ENCODE measurements at places on chromosomes 7 and 10.

GRCh38 chr10:70866424-70866823 lies 21.9 kb downstream of the PCBD1 start:
- no peak for DNase-seq

- no peak for DNase-seq
Measured at GRCh38 chr7:92695308-92696261, 105.4 kb upstream of the FAM133B start.

- no peak for DNase-seq
Measured at GRCh38 chr7:27128034-27128433, 2.5 kb downstream of the HOXA4 start.

DNA sequence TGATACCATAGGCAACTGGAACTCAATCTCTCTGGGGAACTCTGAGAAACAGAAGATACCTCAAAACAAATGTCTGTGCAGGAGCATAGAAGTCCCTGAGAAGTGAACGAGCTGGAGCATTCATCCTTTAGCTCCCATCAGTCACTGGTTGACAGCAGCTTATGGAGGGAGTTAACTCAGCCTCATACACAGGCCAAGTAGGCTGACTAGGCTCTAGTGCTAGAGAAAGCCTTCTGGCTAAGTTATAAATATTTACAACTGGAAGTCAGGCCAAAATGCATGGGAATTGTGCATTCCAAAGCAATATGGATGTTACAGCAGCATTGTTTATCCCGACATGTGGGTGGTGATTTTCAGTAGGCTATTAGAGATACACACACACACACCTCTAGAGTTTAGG lies 66.5 kb downstream of the ANK3 start:
- no peak for DNase-seq

DNA sequence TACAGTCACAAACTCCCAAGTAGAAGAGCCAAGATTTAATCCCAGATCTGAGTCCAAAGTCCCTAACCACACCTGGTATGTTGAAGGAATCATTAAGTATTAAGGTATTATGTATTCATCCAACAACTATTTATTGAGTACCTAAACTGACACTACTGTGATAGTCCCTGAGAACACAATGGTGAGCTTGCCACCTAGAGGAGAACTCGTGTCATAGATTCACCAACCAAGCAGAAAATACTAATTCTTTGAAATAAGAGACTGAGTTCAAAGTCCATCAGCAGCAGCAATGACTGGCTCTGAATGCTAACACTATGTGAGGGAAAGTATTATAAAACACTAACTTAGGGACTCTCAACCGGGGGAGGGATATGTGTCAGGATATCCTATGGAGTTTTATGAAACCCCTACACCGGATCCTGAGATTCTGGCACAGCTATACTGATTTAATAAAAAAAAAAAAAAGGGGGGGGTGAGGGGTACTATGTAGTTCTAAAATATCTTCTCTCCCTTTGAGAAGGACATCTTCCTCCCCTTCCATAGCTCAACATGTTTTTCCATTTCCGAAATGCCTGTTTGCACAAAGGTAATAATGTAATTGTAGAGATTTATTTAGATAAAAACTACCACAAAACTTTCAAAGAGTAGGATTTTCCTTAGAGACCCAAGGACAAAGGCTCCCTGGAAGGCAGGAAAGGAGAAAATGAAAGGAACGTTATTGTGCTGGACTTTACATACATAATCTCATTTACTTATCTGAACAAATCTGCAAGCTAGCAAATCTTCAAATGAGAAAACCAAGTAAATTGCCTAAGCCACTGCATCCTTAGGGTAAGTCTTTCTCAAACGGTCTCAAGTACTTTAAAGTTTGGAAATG lies 1.6 kb downstream of the NCOA4 start:
- DNase-seq: peak; percentile 39

GRCh38 chr7:111330235-111330523 lies 232.1 kb downstream of the IMMP2L start:
- no peak for DNase-seq

DNA sequence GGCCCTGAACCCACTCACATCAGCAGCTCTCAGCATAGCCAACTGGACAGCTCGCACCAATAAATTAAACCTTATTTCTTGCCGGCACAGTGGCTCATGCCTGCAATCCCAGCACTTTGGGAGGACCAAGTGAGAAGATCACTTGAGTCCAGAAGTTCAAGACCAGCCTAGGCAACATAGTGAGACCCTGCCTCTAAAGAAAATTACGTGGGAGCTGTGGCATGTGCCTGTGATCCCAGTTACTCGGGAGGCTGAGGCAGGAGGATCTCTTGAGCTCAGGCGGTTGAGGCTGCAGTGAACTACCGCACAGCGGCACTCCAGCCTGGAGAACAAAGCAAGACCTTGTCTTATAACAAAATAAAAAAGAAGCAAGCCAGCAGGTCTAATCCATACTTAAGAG lies 75.7 kb downstream of the SEPTIN14 start:
- DNase-seq: no peak

DNA sequence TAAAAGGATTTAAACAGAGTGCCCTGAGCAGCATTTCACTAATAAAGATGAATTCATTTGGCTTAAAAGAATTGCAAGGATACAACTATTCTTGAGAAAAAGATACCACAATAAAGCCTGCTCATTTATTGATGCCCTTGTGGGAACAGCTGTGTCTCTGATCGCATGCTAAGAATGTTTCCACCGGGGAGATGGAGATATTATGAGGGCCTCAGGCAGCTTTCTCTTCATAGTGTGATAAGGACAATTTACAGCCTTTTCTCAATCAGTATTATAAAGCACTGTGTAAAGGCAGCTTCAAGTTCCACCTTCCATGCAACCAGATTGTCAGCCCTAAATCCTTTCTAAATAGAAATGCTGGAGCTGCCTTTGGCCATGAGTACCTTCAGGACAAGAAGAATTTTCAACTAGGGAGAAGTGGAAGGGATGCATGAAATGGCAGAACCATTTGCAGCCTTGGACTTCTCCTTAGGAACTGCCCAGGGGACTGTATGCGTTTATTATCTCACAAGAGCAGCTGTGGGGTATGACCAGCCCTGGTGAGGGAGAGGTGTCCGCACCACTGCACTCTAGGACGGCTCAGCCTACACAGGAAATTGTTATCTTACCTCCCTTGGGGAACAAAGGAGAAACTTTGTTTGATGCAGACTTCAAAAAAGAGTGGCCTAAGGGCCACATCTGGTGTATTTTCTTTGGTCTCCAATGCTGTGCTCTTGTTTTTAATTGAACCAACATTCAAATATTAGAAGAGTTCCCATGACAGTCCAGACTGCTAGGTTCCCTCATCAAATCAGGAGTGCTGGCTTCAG lies 116.9 kb upstream of the PCGF5 start:
- DNase-seq: no peak

DNA sequence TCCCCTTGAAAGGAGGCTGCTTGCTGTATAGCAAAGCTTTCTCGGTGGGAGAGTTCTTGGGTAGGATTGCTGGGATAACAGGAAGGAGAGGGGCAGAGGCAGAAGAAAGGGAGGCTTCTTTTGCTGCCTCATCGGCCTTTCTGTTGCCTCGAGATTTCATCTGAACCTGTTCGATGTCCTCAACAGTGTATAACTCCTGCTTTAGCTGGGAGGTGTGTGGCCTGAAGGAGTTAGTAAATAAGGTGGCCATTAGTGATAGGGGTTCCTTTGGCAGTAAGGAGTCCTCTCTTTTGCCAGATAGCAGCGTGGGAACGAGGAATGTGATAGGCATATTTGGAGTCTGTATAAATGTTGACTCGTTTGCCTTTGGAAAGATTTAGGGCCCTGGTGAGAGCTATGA lies 20.0 kb downstream of the SCIN start:
- no peak for DNase-seq

DNA sequence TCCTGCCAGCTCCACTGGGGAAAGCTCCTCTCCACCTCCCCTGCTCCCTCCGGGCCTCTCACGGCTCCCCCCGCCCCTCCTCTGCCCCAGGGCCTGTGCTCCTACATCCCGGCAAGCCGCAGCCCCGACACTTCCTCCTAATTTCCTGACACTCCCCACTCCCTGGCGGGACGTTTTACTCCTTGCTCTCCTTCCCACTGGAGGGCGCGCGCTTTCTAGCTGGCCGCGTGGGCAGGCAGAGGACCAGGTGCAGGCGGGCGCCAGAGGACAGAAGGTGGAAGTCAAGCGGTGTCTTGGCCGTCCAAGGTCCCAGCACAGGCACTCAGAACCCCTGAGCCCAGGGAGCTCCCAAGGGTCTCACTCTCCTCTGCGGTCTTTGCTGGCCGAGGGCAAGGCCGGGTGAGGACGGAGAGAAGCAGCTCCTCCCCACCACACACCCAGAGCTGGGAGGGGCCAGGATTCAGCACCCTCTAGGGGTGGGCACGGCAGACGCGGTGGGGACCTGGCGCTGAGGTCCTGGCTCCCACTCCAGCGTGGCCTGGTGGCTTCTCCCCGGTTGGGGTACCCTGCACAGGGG lies 19.1 kb downstream of the ADAM8 start:
- DNase-seq: no peak

GRCh38 chr10:12741360-12741804 lies 260.1 kb downstream of the CCDC3 start:
- no peak for DNase-seq

DNA sequence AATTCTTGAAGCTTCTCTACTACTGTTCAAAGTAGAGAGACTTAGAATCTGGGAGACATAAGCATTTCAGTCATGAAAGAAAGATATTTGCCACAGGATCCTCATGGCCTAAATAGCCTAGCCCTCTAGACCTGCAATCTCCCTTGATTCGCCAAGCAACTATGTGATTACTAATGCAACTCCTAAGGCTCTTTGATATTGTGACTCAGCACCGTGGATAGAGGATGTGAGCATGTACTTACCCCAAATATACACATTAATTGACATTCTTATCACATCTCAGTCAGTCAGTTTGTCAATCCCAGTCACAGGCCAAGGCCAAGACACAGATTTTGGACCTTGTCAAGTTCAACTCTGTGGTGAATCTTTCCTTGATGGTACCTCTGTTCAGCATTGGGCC lies 42.6 kb downstream of the GPR37 start:
- peak; percentile 68 for DNase-seq

DNA sequence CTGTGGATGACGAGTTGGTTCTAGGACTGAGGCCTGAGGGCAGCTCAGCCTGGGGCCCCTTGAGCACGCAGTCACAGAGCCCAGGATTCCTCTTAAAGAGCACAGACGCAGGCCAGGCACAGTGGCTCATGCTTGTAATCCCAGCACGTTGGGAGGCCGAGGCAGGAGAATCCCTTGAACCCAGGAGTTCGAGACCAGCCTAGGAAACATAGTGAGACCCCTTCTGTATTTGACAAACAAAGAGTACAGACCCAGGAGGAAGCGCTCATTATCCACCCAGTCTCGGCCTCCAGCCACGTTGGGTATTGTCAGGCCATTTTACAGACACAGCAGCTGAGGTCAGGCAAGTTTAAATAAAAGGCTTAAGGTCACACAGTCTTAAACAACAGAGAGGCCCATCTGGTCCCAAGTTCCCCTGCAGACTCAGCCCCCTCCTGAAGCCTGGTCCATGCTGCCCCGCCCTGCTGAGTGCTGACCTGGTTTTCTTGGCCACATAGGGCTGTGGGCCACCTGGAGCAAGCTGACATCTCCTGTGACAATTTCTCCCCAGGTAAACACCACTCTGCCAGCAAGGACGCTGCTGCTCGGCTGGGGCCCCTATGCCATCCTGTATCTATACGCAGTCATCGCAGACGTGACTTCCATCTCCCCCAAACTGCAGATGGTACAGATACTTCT lies 12.6 kb downstream of the RGR start:
- no peak for DNase-seq

DNA sequence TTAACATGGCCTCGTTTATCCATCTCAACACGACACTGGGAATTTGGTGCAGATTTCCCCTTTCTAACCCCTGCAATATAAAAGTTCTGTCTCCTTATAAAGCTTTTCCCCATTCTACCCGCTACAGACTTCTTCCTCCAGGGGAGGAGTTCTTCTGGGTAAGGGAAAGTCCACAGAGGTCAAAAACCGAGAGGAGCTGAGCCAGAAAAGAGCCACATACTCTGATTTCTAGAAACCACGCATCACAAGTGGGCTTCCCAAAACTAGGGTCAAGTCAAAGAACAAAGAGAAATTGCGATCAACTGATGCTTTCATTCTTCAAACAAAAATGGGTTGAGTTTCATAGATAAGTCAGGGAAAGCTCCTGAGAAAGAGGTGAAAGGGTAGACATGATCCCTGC lies 6.8 kb downstream of the IL6 start:
- DNase-seq: no peak

- DNase-seq: no peak
Measured at GRCh38 chr7:35647171-35647574, 47.8 kb downstream of the HERPUD2 start.

GRCh38 chr7:47454974-47455871 lies 126.7 kb downstream of the TNS3 start:
- no peak for DNase-seq

- no peak for DNase-seq
Measured at GRCh38 chr10:97207131-97207530, 21.4 kb upstream of the SLIT1 start.

GRCh38 chr7:27386581-27386980 lies 144.0 kb downstream of the EVX1 start:
- DNase-seq: no peak

DNA sequence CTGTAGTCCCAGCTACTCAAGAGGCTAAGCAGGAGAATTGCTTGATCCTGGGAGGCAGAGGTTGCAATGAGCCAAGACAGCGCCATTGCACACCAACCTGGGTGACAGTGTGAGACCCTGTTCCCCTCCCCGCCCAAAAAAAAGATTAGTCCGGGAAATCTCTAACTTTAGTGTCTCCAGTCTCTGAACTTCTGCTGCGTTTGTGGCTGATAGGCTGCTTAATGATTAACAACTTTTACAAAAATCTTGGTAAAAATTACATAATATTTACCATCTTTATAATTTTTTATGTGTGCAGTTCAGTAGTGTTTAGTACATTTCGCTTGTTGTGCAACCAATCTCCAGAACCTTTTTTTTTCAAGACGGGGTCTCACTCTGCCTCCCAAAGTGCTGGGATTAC lies 9.7 kb upstream of the PLAU start:
- DNase-seq: no peak

DNA sequence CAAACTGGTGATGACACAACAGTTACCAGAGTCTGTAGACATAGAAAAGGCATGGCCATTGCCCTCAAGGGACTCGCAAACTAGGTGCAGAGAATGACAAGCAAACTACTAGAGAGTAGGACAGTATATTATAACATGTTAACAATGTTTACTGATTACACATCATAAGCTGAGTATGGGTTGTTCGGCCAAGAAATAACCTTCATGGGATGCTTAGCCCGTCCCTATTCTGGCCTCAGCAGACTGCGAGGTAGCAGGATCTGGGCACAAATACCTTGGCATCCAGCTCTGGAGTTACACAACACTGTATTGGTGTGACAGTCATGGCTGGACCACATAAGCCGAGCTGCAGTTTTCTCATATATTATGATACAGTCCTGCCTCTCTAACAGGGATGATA lies 51.4 kb downstream of the ABCB4 start:
- DNase-seq: no peak

- DNase-seq: no peak
Measured at GRCh38 chr7:7793921-7794320, 75.5 kb upstream of the RPA3 start.

GRCh38 chr7:39882148-39882784 lies 67.8 kb upstream of the CDK13 start:
- DNase-seq: no peak

Measured in HS-5 (cell line).